Amniotic stem cell (primary cell): ENCODE measurements at places on chromosomes 7 and 10.

GRCh38 chr10:89805599-89806013, 104.2 kb downstream of the KIF20B start:
- no peak for DNase-seq

DNA sequence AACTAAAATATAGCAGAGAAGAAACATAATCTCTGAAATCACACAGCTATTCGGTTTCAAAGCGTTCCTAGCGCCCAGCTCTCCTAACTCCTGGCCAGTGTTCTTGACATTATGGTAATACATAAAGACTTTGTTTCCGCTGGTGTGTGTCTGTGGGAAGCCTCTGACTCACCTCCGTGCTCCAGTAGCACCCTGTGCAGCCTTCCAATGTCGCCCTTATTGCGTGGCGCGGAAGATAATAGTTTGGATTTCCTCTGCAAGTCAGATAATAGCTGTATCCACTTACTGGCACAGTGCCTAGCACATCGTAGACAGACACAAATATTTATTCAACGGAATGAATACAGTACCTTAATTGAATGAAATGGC, 570 bp downstream of the BMS1 start:
- peak; percentile 18 for DNase-seq

DNA sequence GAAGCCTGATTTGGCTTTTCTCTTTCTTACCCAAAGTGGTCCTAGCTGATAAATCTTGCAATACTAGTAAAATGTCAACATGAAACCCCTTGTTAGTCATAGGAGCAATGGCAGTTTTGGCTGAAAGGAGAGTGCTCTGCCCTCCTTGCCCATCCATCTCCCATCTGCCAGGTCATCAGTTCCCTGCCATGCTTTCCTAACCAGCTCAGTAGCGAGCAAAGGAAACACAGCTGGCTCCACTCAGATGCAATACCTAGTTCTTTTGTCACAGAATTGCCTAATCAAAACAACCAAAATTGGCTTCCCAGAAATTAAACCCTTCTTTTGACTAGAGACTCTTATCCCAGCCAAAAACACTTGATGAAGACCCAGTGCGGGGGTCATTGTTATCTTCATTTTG, 733.0 kb downstream of the CCSER2 start:
- no peak for DNase-seq

DNA sequence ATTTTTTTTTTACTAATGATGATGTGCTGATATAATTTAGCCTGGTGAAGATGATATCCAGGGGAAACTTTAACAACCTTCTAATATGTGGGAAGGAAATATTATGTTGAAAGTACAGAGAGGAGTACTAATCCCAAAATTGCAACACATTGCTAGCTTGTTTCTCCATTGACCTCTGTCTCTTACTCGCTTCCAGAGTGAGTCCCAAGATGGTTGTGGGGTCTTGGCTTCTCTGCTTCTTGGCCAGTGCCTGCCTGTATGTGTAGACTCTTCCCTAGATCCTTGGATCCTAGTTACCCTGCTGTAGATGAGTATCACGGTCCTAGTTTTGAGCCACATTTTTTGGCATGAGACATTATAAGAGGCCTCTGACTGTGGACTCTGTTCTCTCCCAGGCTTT, 17.5 kb downstream of the BMPER start:
- no peak for DNase-seq

- no peak for DNase-seq
These were observed 83.7 kb upstream of the KDM7A start for GRCh38 chr7:140260352-140261104.

DNA sequence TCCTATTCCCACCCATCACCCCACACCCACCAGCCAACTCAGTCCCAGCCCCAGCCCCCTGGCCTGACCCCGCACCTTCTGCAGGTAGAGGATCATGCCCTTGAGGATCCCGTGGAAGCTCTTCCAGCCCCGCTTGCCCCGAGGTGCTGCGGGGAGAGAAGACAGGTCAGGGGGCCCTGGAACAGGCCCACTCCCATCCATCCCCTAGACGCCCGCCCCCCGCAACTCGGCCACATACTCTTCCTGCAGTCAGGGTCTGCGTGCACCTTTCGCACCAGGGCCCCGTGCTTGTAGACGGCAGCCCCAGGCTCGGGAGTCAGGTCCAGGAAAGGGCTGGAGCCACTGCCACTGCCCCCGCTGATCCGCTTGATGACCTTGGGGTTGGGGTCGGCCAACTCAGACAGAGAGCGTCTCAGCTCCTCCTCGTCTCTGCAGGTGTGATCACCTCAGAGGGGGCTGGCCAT, 9.6 kb downstream of the NFKB2 start:
- no peak for DNase-seq

DNA sequence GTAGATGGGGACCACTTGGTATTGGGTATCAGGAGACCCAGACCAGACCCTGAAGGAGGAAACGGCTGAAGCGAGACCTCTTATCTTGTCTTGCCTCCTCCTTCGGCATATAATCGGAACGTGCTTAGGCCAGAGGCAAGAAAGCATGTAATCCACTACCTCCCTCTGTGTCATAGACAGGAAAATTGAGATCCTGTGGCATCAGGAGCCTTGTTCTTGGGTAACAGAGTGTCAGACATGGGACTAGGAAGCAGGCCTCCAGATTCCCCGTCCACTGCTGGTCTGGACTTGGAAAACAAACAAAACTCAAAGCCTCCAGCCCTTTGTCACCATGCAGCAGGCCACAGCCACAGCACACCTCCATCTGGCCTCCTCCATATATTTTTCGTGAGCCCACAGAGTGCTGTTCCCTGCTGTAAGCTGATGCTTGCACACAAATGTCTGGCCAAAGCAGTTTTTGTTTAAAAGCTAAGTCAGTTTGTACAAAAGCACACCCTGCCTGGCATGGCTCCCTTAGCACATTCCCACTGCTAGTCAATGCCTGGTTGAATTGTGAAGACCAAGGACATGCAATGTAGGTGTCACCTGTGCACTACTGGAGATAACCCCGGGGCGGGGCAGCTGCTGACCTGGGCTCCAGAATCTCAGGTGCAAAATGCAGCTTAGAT, 510.9 kb downstream of the RPS24 start:
- no peak for DNase-seq

DNA sequence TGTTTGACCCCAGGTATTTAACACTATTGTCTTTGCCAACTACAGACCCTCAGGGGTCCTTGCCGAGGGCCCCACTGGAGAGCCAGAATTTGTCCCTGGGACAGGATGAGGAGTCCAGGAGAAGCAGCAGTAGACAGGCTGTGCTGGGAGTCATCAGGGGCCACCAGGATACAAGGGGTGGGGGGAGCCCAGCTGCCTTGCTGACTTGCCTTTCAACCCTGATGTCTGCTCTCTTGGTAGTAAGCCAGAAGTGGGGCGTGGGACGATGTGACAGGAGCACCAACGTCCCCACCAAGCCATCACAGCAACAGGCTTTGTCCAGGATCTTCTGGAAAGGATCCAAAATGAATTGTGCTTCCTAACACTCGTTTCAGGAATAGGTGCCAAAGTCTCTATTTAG, 62.4 kb upstream of the CDCA7L start:
- no peak for DNase-seq

DNA sequence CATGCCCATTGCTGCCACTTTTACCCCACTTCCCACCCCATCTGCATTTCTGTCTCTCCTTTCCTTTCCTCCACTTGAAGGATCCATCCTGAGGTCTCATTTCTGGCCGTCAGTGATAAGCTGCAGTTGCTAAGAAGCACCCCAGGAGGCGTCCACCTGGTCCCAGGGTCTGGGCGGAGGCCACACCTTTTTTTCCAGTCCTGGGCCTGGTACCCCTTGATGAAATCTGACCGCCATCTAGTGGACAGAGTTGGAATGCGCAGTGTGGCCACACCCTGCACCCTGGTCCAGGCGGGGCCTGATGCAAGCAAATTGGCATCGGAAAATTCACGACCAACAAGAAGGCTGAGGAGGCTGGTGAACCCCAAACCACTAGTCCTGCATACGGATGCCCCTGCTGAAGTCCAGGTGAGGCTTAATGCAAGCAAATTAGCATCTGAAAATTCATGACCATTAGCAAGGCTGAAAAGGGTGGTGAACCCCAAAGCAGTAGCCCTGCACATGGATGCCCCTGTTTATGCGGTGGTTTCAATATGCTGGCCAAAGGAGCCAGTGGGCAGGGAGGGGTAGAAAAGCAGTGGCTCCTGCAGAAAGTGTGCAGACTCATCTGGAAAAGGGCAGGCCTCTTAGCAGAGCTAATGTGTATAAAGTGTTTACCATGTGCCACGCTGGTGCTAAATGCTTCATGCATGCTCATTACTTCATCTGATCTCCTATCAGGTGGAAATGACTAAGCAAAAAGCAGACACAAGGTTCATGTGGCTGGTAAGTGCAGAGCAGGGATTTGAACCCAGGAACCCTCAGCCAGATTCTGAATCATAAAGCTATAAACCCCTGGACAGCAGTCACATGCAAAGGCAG, 43.2 kb downstream of the GPAM start:
- DNase-seq = peak; percentile 47
